Kidney (tissue), 22 donors: ENCODE measurements at places on chromosomes 2 and 18. TPM values are rescaled to one million over a fixed set of nuclear protein-coding genes. Genes with fewer than 3 reads are reported as not detected.

GYPC gene
- polyA plus RNA-seq: 61.9 TPM

ALK gene
- not detected for polyA plus RNA-seq

- DNase-seq: no peak
Observed at GRCh38 chr2:40292291-40292690, 159.6 kb downstream of the SLC8A1 start.

GRCh38 chr2:195535911-195536522 lies 121.0 kb upstream of the SLC39A10 start:
- DNase-seq: no peak

GRCh38 chr2:88127888-88128653 lies at the start of gene FABP1:
Gene FABP1, minus strand, starts transcription at chr2:88128062. Its CDS starts 45 bp downstream, at chr2:88128017.
- peak; percentile 4 for DNase-seq

DNA sequence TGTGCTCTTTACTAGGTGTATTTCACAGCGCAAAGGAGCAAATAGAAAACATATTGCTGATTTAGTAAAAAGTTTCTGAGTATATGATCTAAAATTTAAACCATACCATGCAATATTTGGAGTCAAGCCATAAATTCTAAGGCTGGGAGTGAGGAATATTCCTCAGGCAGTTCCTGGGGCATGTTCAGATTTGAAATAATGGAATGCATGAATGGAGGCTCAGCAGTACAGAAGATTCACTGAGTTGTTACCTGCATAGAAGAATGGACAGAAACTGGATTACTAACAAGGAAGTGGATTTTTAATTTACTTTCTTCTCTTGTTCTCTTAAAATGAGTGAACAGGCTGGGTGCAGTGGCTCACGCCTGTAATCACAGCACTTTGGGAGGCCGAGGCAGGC lies 441.0 kb upstream of the MAP2 start:
- no peak for DNase-seq

DNA sequence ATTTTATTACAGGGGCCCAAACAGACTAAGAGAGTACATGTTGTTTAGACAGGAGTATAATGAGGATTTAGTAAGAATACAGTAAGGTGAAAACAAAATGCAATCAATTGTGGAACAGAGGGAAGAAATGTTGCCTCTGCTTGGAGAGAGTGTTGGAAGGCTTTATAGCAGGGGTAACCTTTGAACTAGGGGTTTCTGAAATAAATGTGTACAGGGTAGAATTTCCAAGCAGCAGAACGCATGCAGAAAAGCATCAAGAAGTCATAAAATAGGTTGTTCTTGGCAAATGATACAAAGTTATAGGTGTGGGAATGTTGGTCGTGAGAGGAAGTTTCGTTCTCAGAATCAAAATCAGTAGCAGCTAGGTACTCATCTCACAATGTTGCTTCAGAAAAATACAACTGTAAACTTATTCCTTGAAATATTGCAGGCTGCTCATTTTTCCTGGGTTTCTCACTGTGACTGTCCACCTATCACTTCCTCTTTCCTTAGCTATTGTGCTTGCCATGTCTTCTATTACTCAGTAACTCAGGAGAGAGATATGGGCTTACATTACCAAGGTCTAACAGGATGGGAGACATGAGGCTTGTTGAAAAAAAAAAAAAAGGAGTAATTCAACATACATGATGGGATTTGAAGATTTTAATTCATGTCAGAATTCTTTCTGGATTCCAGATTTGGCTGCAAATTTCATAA lies 17.1 kb upstream of the HNMT start:
- DNase-seq: peak; percentile 32

DNA sequence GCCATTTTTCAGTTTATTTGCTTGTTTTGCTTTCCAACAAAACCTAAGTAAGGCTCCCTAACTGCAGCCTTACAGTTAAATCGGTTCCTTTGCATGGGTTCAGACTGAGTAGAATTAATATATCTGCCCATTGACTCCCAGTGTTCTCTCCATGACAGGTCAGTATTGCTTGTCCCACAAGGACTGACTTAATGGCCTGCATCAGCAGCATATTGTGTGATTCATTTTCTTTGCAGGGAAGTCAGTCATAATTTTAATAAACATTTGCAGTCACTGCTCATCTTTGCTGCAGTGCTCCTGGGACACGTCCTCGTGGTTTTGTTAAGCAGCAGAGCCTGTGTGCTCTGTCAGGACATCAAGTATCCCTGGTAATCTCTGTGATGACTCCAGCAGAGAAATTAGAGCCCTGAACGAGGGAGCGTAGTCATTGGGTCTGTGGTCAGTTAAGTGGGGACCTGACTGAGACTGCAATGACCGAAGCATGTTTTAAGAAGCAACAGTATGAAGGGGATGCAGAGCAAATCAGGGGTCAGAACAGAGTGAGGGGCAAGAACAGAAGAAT lies 93.3 kb downstream of the CDH20 start:
- no peak for DNase-seq

MATN3 gene
- polyA plus RNA-seq: 2.3 TPM

TOGARAM2 gene
- polyA plus RNA-seq: 1.4 TPM

CDK15 gene
- polyA plus RNA-seq: 0.11 TPM

GAD1 gene
- polyA plus RNA-seq: 4.1 TPM

NOSTRIN gene
- 41.8 TPM for polyA plus RNA-seq

- DNase-seq: no peak
Observed at GRCh38 chr2:219765231-219765911, 137.9 kb downstream of the SLC4A3 start.

DNA sequence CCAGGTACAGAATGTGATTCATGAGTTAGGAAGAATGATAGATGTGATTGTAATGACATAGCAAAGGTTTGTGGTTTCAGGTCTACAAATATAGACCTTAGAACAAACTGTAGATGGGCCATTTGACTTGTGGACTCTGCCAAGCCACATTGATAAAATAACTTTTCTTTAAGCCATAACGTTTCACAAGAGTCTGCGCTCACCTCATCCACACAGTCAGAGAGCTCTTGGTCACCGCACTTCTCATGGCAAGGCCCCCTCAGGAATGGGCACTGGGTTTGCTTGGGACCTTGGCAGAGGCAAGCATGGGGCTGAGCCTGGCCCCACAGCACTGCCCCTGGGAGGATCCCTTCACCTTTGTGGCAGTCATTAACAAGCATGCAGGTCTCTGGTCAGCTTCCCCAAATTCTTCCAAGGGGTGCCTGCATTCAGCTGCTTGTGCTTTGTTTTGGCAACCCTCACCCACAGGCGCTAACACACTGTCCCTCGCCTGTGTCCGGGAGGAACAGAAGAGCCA lies 14.0 kb downstream of the ARMC9 start:
- no peak for DNase-seq

GRCh38 chr2:137339051-137339450 lies 573.7 kb downstream of the THSD7B start:
- DNase-seq: no peak

DNA sequence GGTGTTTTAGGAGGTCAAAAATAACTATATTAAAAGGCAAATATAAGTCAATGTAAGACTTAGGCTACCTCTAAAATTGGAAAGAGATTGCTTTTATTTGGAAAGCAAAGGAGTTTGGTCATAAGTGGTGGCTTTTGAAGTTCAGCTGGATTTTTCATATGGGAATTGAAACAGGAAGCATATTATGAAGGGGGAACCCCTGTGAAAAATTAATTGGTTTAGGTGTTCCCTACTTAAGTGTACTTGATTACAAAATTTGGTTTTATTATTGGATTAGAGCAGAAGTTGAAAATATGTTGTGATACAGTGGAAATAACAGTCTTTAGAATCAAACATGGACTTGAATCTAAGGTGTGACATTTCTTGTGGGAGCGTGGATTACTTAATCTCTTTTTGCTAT lies 121.4 kb upstream of the TTC27 start:
- no peak for DNase-seq

TXNDC2 gene
- not detected for polyA plus RNA-seq

DNA sequence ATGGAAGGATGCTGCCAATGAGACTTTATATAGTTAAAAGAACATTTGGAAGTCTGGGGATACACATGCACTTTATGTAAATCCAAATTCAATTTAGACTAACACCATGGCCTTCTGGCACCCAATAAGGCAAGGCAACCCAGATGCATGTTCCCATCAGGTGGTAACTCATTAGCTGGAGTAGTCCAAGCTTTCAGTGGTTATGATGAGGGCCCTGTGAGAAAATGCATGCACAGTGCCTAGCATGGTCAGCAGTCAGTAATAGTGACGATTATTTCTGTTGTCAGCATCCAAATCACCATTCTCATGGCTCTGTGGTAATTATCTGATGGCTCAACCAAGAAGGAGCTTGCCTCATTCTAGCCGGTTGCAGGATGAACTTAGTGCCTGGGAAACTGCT lies 70.3 kb upstream of the CTLA4 start:
- no peak for DNase-seq
